Caco-2 (cell line): ENCODE measurements at places on chromosomes 5 and 9. TPM values are rescaled to one million over a fixed set of nuclear protein-coding genes. Genes with fewer than 3 reads are reported as not detected.

SLC6A18 gene
- not detected in 2 replicates for total RNA-seq

- no peak overlapping the region for H3K4me3 ChIP-seq
- no peaks in the 10 kb centered on the region for H3K27me3 ChIP-seq
- H3K4me1 ChIP-seq = peaks cover 24% of the 10 kb centered on the region
- H3K36me3 ChIP-seq = no peaks in the 10 kb centered on the region
- peak overlapping the region; percentile 18 for H3K27ac ChIP-seq
- DNase-seq = no peak
Measured at GRCh38 chr5:55694152-55694830, 17.8 kb downstream of the SLC38A9 start.

DNA sequence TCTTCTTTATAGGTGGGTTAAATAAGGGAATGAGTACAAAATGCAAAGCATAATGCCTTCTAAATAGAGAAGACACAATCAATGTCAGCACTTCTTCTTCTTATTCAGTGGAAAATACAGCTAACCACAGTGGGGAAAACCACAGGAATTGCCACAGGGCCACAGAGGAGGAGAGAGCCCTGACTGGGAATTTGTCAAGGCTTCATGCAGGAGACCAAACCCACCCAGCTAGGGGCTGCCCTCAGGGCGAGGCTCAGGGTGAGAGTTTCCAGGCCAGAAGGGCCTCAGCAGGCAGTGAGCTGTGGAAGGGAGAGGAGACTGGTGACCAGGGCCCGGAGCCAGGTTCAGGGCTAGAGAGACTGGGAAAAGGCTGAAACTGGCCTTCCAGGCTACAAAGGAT is 279.1 kb downstream of the MSX2 start:
- no peak overlapping the region for H3K27ac ChIP-seq
- no peak for DNase-seq
- no peak overlapping the region for H3K4me3 ChIP-seq
- no peaks in the 10 kb centered on the region for H3K4me1 ChIP-seq
- H3K27me3 ChIP-seq = no peaks in the 10 kb centered on the region; the same call in 1 of the 2 replicates

DNA sequence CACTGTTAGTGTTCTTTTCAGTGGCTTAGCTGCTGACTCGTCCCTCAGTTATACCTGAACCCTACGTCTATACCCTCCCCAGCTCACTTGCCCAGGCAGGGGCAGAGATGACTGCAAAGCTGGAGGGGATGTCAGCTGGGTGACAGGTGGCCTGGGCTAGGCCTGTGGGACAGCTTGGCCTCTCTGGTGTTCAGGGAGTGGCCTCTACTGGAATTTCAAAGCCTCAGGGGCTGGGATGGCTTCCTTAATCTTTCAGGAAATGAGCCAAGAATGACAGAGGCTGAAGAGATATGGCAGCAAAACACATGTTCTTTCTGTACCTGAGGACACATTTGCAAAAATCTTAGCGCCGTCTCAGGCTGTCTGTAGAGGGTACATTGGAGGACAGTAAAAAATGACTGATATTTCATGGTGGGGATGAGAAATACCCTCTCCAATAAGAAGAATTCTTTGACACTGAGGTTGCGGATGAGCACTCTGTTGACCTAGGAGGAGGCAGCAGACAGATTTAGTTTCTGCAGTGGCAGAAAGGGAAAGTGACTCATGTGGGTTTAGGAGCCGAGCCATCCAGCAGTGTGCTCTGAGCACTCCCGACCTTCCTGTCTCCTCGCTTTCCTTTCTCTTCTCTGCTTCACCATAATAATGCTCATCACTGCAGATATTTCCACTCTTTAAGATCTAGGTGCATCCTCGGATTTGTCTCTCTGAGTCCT is 54.4 kb downstream of the ENTREP1 start:
- DNase-seq = no peak
- H3K27me3 ChIP-seq = no peaks in the 10 kb centered on the region
- H3K27ac ChIP-seq = no peak overlapping the region

OBP2B gene
- not detected in 2 replicates for total RNA-seq

BTNL3 gene
- total RNA-seq = 0.14 TPM in 1 of 2 replicates, not detected in the other

DNA sequence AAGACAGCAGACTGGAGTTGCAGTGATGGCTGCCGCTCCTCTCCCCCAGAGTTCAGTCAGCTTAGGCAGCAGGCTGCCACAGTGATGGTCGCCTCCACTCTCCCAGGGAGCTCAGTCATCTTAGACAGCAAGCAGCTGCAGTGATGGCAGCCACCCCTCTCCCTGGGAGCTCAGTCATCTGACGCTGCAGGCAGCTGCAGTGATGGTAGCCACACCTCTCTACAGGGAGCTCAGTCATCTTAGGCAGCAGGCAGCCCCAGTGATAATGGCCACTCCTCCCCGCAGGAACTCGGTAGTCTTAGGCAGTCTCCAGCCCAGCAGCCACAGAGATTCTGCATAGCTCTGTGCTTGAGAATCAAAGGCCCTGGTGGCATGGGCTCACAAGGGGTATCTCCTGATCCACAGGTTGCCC is 582.7 kb downstream of the DTWD2 start:
- H3K4me3 ChIP-seq = no peak overlapping the region
- H3K4me1 ChIP-seq = no peaks in the 10 kb centered on the region
- H3K27ac ChIP-seq = no peak overlapping the region
- no peaks in the 10 kb centered on the region for H3K36me3 ChIP-seq
- no peaks in the 10 kb centered on the region for H3K27me3 ChIP-seq

- H3K27ac ChIP-seq = no peak overlapping the region
- DNase-seq = no peak
Measured at GRCh38 chr9:75612205-75612604, 278.3 kb upstream of the PCSK5 start.

OR1J2 gene
- not detected in 2 replicates for total RNA-seq

DNA sequence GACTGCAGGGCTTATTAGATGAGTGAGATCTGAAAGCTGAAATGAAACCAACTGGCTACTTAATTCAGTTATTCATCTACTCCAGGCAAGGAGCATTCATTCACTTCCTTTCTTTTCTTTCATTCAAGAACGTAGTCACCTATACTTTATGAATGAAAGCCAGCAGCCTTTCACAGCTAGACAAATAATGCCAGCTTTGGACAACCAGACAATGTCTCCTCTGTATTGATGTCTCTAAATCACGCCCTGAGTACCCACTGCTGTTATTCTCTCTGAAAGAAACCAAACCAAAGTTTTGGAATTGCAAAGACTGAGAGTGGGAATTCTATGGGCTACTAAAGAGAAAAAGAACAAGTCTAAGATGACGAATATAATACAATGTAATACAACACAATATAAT is 121.2 kb upstream of the PTPN3 start:
- H3K27me3 ChIP-seq = no peaks in the 10 kb centered on the region
- no peak overlapping the region for H3K4me3 ChIP-seq
- H3K36me3 ChIP-seq = no peaks in the 10 kb centered on the region
- no peak overlapping the region for H3K27ac ChIP-seq

- no peaks in the 10 kb centered on the region for H3K27me3 ChIP-seq
- no peak overlapping the region for H3K27ac ChIP-seq
- H3K4me3 ChIP-seq = no peak overlapping the region
- no peaks in the 10 kb centered on the region for H3K36me3 ChIP-seq
- no peaks in the 10 kb centered on the region for H3K4me1 ChIP-seq
- DNase-seq = no peak
Measured at GRCh38 chr5:170584450-170585058, 80.7 kb downstream of the KCNIP1 start.

- no peaks in the 10 kb centered on the region for H3K4me1 ChIP-seq
- H3K36me3 ChIP-seq = no peaks in the 10 kb centered on the region
- no peak overlapping the region for H3K4me3 ChIP-seq
- DNase-seq = no peak
- H3K27ac ChIP-seq = no peak overlapping the region
Measured at GRCh38 chr5:6827526-6828219, 114.4 kb downstream of the TENT4A start.

FAM163B gene
- total RNA-seq = not detected in 2 replicates

- peaks cover 12% of the 10 kb centered on the region; the same call in 1 of the 2 replicates for H3K4me1 ChIP-seq
- DNase-seq = peak; percentile 3
- no peaks in the 10 kb centered on the region for H3K36me3 ChIP-seq
- H3K27ac ChIP-seq = no peak overlapping the region
- H3K4me3 ChIP-seq = no peak overlapping the region
- H3K27me3 ChIP-seq = no peaks in the 10 kb centered on the region
Measured at GRCh38 chr9:91898451-91899218, 51.4 kb downstream of the ROR2 start.

PCSK1 gene
- total RNA-seq = 0.41 TPM in 1 of 2 replicates, not detected in the other

DNA sequence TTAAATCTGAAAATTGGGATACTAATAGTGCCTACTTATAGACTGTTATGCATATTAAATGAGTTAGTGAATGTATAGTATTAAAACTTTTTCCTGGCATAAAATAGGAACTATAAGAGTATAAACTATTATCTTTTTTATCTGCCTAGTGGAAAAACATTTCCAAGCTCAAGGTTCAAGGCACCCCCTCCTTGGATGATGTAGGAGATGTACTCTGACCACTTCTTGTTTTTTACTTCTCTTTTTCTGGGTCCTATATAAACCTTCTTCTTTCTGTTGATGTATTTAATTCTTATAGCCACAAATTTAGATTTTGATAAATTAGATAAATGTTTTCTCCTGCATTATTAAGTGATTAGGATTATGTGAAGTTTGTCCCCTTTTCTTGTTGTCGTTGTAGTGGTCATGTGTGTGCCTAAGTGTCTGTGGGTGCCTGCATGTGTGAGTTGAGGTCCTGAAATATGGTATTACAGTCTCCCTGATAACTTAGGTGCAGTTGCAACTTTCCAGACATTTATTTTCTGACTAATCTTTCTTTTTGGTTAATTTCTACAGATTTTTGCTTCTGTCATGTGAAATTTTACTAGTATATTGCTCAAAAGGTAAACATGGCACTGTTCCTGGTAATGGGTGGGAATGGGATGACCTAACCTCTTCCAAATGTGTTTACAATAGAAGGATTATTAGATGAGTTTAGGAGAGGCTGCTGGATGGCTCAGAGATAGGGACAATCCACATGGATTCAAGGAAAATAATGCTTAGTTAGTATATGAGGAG is 160.8 kb upstream of the CDKN2B start:
- no peaks in the 10 kb centered on the region for H3K36me3 ChIP-seq
- H3K4me3 ChIP-seq = no peak overlapping the region
- no peaks in the 10 kb centered on the region for H3K4me1 ChIP-seq
- DNase-seq = no peak

DNA sequence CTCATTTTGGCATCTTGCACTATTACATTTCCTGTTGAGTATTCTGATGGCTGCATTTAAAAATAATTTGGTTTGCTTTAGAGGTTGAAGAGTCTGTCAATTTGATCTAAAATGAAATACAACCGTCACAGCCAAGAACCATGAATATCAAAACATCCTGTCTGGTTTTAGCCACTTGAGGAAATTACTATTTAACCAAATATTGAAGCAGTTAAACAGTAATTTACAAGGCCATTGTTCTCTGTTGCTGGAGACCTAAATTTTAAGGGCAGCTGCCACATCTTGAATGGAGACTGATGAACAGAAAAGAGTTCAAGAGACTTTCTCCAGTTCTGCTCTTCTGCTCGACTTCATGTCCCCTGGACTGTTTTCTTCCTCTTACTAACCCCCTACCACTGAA is 549.4 kb downstream of the LRRC70 start:
- no peak overlapping the region for H3K4me3 ChIP-seq
- DNase-seq = no peak
- no peak overlapping the region for H3K27ac ChIP-seq
- no peaks in the 10 kb centered on the region for H3K4me1 ChIP-seq
- H3K36me3 ChIP-seq = no peaks in the 10 kb centered on the region
- no peaks in the 10 kb centered on the region for H3K27me3 ChIP-seq

GRCh38 chr5:180007582-180007981 is 64.0 kb downstream of the RNF130 start:
- H3K36me3 ChIP-seq = no peaks in the 10 kb centered on the region; the same call in 1 of the 2 replicates
- H3K4me3 ChIP-seq = no peak overlapping the region
- H3K4me1 ChIP-seq = peaks cover 8% of the 10 kb centered on the region
- no peaks in the 10 kb centered on the region for H3K27me3 ChIP-seq
- H3K27ac ChIP-seq = no peak overlapping the region
- no peak for DNase-seq
